Vagina (tissue), 2 donors: ENCODE measurements at places on chromosomes 13 and 19.

DNA sequence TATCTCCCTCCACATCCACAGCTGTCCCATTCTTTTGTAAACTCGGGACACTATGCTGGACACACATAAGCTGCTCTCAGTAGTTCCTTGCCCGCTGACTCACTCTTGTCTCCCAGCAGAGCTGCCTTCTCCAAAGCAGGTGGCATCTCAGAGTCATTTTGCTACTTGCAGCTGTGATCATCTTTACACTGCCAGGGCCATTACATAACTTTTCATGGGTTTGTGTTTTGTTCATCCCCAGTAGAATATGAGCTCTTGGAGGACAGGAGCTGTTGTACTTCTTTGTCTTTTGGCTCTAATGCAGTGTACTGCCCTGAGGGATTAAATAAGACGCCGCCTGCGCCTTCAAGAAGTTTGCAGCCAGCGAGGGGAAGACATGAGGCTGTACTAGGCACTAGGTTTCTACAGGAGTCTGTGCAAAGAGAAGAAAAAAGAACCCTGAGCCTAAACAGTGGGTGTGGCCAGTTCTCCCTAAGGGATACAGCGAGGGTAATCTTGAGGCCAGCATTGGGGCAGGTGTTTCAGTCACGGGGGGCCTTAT is 40.8 kb upstream of the GPR183 start:
- no peak for DNase-seq

DNA sequence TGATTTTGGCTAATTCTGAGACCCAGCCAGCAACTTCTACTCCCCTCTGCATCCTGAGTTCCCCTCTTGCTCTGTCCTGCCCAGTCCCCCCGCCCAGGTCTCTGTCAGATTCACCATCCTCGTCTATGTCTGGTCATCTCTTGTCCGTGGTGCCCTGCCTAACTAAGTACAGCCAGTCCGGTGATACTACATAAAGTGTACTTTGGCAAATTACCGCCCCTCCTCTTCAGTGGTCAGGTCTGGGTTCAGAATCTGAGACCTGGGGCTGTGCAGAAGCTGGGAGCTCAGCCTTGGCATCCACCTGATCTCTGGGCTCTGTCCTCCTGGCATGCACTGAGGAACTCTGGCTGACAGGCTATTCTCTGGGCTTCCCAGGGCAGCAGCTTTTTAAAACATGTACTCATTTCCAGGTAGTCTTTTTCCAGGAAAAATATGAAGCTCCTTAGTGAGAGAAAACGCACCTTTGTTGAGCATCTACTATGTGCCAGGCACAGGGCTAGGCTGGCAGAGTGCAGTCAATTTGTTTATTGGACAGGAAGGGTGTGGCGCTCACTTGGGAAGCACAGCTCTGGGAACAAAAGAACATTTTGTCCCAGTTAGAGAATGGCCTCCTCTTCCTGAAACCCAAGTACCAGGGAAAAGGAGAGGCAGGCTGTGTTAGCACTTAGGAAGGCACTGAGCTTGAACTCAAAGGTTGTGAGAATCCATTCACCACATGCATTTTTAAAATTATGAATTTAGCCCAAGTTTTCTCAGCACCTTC is 88.9 kb downstream of the TSHZ3 start:
- DNase-seq, result peak; percentile 74

DNA sequence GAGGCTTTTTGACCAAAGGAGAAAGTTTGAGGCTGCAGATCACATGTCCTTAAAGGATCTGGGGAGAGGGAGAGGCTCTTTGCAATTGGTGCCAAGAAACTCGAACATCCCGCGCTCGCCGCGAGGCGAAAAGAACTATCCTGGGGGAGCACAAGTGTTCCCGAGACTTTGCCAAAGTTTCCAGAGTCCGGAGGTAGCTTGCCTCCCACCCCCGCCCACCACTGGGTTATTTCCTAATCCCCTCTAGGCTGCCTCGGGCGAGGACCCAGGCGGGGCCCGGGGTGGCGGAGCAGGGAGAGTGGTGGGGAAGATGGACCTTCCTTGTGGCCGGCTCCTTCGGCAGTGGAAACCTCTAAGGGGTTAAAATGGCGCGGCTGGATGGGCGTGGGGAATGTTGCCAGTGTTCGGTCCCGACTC is 114.5 kb downstream of the KCNRG start:
- DNase-seq, result no peak

DNA sequence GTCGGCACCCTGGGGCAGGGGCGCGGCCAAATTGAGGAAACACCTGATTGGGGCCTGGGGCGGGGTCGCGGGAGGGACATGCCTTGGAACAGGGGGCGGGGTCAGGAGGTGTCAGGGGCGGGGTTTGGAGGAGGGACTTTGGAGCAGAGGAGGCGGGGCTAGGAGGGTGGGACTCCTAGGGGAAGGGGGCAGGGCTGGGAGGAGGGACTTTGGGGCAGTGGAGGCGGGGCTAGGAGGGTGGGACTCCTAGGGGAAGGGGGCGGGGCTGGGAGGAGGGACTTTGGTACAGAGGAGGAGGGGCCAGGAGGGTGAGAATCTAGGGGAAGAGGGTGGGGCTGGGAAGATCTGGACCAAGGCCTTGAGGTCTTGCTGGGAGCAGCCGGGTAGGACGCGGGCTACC is 21.9 kb downstream of the GRIN2D start:
- DNase-seq, result no peak

- no peak for DNase-seq
These were observed 23.0 kb downstream of the CHERP start for GRCh38 chr19:16519230-16519687.

- DNase-seq, result no peak
These were observed 467.2 kb downstream of the ITGBL1 start for GRCh38 chr13:101919541-101920181.
